ENCODE measurements at places on chromosomes 4 and X.

- no peaks in the 10 kb centered on the region for H3K36me3 ChIP-seq
- H3K27me3 ChIP-seq, result no peaks in the 10 kb centered on the region
- H3K27ac ChIP-seq, result no peak overlapping the region
- no peaks in the 10 kb centered on the region for H3K4me1 ChIP-seq
- no peak for DNase-seq
Measured at GRCh38 chrX:112901869-112902725, 61.5 kb upstream of the AMOT start.

DNA sequence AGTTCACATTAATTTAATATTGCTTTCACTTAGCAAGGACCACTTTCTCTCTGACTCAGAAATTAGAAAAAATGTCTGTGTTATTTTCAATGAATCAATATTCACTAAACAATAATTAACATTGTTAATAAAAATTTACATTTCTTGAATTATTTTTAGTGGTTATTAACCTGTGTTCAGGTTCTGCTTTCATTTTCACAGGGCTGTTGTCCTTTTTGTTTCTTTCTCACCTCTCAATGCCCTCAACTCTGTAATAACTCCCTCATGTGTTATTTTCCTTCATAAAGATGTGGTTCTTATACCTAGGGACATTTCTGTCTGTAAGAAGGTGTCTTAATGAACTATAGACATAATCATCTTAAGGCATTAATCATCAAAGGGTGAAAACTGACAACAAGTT, 43.1 kb upstream of the PRR27 start:
- no peak overlapping the region for H3K27ac ChIP-seq
- H3K4me3 ChIP-seq, result no peak overlapping the region
- DNase-seq, result no peak

GRCh38 chrX:33053001-33053400, 158.3 kb downstream of the DMD start:
- no peak overlapping the region for H3K27ac ChIP-seq
- H3K27me3 ChIP-seq, result no peaks in the 10 kb centered on the region

DNA sequence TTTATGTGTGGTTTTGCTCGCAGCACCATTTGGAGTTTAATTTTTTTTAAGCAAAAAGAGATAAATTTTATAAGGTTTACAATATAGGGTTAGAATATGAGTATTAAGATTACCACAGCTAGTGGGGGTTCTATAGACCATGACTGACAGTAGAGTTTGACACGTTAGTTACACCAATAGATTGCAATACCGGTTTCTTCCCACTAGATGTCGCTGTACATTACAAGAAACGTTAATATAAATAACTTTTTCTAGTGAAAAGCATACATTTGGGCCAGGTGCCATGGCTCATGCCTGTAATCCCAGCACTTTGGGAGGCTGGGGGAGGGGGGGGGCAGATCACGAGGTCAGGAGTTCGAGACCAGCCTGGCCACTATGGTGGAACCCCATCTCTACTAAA, 433.6 kb downstream of the MAGEB5 start:
- DNase-seq, result no peak
- no peaks in the 10 kb centered on the region for H3K27me3 ChIP-seq
- no peaks in the 10 kb centered on the region for H3K36me3 ChIP-seq
- H3K4me3 ChIP-seq, result no peak overlapping the region
- no peak overlapping the region for H3K27ac ChIP-seq
- no peaks in the 10 kb centered on the region for H3K4me1 ChIP-seq

- no peak overlapping the region for H3K4me3 ChIP-seq
- H3K36me3 ChIP-seq, result peaks cover 1% of the 10 kb centered on the region
- DNase-seq, result no peak
- H3K27ac ChIP-seq, result peak overlapping the region; percentile 77
Measured at GRCh38 chr4:183637461-183637860, 21.5 kb downstream of the RWDD4 start.

DNA sequence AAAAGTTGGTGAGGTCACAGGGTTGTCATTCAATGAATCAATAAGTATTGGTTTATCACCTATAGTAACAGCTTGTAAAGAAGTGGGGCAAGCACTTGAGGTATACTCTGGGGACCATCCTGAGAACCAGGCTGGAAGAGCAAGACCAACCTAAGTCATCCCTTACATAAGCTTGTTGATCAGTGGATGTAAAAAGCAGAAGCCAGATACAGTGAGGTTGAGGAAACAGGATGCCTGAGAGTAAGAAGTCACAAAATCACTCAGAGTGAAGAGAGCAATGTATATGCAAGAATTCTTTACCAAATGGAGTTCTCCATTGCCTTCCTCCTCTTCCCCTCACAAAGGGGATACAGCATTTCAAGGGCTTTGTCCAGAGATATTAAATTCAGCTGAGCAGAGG, 76.3 kb upstream of the PACRGL start:
- H3K27ac ChIP-seq, result no peak overlapping the region
- H3K4me3 ChIP-seq, result no peak overlapping the region
- no peaks in the 10 kb centered on the region for H3K4me1 ChIP-seq
- H3K27me3 ChIP-seq, result no peaks in the 10 kb centered on the region
- no peak for DNase-seq

GRCh38 chr4:112253382-112254000, 21.9 kb downstream of the AP1AR start:
- H3K4me1 ChIP-seq, result no peaks in the 10 kb centered on the region
- no peak for DNase-seq
- no peaks in the 10 kb centered on the region for H3K27me3 ChIP-seq
- no peak overlapping the region for H3K27ac ChIP-seq

- DNase-seq, result no peak
- no peak overlapping the region for H3K27ac ChIP-seq
- H3K27me3 ChIP-seq, result no peaks in the 10 kb centered on the region
- no peaks in the 10 kb centered on the region for H3K36me3 ChIP-seq
- H3K4me1 ChIP-seq, result no peaks in the 10 kb centered on the region
- H3K4me3 ChIP-seq, result no peak overlapping the region
Measured at GRCh38 chr4:80732010-80732409, 298.5 kb upstream of the BMP3 start.

DNA sequence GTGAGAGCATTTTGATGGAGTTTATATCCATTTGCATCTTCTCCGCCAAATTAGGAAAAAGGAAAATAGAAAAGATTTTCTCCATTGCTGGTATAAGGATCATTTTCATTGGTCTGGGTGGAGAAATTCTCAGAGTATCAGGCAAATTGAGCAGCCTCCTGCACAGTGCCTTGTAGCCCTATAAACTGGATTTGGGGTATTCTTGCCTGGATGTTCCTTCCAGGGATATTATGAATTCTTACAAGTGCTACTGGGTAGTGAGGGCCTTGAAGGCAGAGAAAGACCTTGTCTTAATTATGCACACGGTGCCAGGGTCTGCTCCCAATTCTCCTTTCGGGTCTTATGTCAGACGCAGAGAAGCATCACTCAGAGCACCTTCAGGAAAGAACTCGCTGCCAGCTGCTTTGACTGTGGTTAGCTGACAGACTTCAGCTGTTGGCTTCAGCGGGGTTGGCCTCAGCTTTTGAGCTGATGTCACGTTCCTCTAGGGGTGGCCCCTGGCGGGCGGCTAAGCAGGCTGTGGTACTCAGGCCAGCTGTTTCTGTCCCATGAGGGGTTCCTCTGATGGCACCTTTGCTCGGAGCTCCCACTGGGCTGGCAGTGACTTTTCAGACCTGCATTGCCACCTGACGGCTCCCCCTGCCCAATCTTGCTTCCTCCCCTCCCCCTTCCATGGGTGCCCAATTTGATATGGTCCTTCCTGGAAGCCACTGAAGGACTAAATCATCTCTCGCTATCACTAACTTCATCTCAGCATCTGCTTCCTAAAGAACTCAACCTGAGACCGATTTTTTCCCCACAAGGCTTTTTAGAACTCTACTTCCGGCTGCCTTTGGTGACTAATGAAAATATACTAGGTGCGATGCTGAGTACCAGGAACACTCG, 519.5 kb downstream of the BCOR start:
- no peak overlapping the region for H3K27ac ChIP-seq
- DNase-seq, result no peak
- H3K4me1 ChIP-seq, result no peaks in the 10 kb centered on the region
- no peak overlapping the region for H3K4me3 ChIP-seq
- H3K27me3 ChIP-seq, result no peaks in the 10 kb centered on the region

GRCh38 chr4:150411520-150411919, 170.4 kb upstream of the MAB21L2 start:
- H3K4me3 ChIP-seq, result no peak overlapping the region
- no peaks in the 10 kb centered on the region for H3K27me3 ChIP-seq
- DNase-seq, result no peak
- no peak overlapping the region for H3K27ac ChIP-seq

DNA sequence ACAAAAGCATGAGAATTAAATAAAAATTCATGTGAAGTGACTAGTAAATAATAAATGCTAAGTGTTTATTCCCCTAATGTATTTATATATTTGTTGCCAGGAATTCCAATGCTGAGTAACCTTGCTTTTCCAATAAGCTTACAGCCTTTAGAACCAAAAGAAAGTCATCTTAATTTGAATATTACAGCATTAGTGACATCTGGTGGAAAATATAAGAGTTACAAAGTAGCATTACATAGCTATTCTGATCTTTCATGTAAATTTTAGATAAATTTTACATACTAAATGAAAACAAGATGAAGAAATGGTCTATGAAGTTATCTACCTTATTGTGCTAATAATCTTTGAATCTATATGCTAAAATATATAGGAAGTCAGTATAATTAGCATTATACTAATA, 10.4 kb downstream of the MAD2L1 start:
- H3K27me3 ChIP-seq, result no peaks in the 10 kb centered on the region
- H3K27ac ChIP-seq, result peak overlapping the region; percentile 57
- no peaks in the 10 kb centered on the region for H3K36me3 ChIP-seq
- H3K4me1 ChIP-seq, result peaks cover 24% of the 10 kb centered on the region
- no peak for DNase-seq
- H3K4me3 ChIP-seq, result no peak overlapping the region

DNA sequence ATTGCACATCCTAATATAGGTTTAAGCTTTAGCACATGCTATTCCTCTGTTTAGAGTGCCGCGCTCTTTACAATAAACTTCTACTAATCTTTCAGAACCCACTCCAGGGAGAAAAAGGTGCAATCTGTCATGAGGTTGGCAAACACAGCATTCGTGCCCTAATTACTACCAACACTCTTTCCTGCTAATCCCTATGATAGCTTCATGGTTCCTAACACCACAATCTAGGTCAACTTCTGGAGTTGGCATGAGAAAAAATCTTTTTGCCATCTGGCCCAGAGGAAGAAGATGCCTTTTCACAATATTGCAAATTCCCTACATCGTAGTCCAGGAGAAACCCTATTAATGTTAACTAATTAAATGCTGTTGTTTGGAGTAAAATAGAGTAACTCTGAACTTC, 39.6 kb downstream of the TMA16 start:
- DNase-seq, result no peak
- no peaks in the 10 kb centered on the region for H3K4me1 ChIP-seq

DNA sequence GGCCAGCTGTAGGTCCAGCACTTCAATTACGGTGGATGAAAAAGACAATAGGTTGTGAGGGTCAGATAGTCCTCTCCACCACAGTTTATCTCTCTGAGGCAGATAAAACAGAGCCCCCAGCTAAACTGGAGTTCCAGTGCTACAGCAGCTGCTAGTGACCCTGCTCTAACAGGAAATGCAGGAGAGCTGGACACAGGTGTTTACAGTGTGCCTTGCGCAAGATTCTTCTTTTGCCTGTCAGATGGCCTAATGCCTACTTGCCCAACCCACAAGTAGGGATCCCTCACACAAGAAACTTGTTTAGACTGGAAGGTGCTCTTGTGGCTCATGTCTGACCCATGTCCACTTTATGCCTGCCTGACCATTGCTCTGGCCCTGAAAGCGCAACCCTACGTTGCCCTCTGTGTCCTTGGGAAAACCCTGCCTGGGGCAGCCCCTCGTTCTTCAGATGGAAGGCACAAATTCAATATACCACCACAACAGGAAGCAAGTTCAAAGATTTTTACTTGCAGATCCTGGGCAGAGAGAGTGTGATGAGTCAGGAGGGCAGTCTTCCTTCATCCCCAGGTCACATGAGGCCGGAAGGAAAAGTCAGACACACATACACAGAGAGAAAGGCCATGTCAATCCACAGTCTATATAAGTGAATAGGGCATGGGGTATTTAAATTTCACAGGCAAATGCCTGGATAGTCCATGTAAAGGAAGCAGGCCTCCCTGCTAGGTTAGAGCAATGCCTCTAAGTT, 105.1 kb upstream of the ADGRL3 start:
- DNase-seq, result no peak
- H3K4me3 ChIP-seq, result no peak overlapping the region
- H3K36me3 ChIP-seq, result no peaks in the 10 kb centered on the region

DNA sequence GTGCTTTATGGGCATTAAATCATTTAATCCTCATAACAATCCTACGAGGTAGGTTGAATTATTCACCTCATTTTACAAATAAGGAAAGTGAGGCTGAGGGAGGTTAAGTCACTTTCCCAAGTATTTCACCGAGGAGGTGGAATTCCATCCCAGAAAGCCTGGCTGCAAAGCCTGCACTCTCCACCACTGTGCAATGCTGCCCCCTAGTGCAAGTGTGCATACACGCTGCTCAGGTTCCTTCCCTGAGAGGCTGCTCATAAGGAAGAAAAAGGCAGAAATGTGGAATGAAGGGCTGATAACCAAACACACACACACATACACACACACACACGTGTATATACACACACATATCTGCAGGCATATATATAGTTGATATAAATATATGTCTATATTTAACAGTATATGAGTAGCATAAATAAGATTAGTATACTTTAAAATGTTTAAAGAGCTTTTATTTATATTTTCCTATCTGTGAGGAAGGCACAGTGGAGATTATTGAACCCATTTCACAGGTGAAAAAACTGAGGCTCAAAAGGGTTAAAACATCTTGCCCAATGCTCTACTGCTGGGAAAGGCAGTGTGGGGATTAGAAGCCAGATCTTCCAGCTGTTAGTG, 714.5 kb upstream of the TENM3 start:
- no peaks in the 10 kb centered on the region for H3K36me3 ChIP-seq
- H3K27ac ChIP-seq, result no peak overlapping the region
- DNase-seq, result no peak
- no peak overlapping the region for H3K4me3 ChIP-seq
- no peaks in the 10 kb centered on the region for H3K27me3 ChIP-seq
- H3K4me1 ChIP-seq, result no peaks in the 10 kb centered on the region

DNA sequence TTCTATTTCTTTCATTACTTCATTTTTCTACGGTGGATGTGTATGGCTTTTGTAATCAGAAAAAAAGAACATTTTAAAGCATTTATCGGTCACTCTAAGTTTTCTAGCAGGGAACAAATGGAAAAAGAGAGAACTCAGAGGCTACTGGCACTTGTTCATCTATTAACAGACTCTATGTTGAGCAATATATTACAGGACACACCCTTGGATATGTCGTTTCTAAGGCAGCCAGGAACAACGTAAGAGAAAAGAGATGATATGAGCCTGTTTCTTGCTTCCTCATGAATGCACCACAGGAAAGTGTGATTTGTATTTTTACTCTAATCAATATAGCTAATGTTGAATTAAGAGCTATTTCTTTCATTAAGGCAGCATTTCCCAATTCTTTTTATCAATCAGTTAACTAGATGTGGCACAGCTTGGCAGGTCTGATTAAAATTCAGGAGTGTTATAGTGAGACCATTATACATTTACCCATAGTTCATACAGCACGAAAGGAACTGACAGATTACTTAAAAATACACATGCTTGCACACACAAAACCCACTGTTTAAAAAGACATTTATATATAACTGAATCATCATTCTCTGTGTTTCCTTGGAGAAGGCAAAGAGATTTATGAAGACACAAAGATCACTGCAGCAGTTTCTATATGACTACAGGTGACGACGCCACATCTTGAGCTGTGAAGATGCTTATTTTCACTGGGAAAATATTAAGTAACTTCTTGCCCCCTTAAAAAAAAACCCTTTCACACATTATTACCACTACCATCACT, 13.0 kb downstream of the RAB9B start:
- no peak for DNase-seq
- no peak overlapping the region for H3K4me3 ChIP-seq
- no peaks in the 10 kb centered on the region for H3K27me3 ChIP-seq
- H3K4me1 ChIP-seq, result no peaks in the 10 kb centered on the region
- no peak overlapping the region for H3K27ac ChIP-seq
- no peaks in the 10 kb centered on the region for H3K36me3 ChIP-seq
